ENCODE measurements at places on chromosomes 16 and 17. TPM values are rescaled to one million over a fixed set of nuclear protein-coding genes. Genes with fewer than 3 reads are reported as not detected.

CCDC200 gene
- total RNA-seq, result not detected

- no peak for DNase-seq
These were observed 87.0 kb upstream of the FBXO47 start for GRCh38 chr17:39054111-39054645.

DNA sequence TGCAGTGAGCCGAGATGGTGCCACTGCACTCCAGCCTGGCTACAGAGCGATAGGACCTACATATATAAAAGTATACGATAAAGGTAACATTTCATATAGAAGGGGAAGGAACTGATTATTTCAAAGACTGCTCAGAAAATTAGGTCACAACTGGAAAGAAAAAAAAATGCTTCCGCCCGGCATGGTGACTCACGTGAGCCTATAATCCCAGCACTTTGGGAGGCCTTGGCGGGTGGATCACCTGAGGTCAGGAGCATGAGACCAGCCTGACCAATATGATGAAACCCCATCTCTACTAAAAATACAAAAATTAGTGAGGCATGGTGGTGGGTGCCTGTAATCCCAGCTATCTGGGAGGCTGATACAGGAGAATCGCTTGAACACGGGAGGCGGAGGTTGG is 7.8 kb downstream of the TEX14 start:
- DNase-seq, result no peak

ZNF174 gene
- 14.4 TPM for total RNA-seq

TVP23A gene
- total RNA-seq, result not detected

- no peak for DNase-seq
These were observed 8.2 kb downstream of the CANT1 start for GRCh38 chr17:79001190-79002020.

- no peak for DNase-seq
These were observed 15.4 kb downstream of the ARL2BP start for GRCh38 chr16:57260294-57260929.

DNA sequence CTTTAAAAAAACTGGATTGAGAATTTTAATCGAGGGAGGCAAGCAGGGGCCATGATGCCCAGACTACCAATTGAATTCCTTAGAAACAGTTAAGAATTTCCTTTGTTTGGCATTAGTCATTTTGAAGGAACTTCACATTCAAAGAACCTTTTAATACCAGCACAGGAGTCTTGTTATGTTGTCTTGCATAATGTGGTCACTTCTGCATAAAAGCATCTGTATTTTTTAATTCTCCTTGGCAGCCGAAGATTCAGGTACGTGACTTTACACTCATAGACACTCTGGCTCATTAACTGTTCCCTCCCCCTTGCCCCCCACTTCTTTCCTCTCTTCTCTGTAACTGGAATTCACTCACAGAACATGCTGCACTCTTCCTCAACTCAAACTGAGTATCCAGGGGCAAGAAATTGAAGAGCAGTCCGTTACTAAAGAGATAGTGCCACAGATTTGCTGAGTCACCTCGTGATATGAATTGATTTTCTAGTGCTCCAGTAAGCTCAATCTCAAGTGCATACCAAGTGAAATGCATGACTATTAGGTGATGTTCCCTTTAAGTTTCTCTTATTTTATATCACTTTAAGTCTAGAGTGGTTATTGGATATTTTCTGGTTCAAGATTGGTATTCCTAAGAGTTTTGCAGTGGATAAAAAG is 572.2 kb upstream of the SOX9 start:
- no peak for DNase-seq

GRCh38 chr16:2835638-2836493 is 5.8 kb downstream of the ZG16B start:
- DNase-seq, result peak; percentile 99

MYLK3 gene
- 0.31 TPM for total RNA-seq

DNA sequence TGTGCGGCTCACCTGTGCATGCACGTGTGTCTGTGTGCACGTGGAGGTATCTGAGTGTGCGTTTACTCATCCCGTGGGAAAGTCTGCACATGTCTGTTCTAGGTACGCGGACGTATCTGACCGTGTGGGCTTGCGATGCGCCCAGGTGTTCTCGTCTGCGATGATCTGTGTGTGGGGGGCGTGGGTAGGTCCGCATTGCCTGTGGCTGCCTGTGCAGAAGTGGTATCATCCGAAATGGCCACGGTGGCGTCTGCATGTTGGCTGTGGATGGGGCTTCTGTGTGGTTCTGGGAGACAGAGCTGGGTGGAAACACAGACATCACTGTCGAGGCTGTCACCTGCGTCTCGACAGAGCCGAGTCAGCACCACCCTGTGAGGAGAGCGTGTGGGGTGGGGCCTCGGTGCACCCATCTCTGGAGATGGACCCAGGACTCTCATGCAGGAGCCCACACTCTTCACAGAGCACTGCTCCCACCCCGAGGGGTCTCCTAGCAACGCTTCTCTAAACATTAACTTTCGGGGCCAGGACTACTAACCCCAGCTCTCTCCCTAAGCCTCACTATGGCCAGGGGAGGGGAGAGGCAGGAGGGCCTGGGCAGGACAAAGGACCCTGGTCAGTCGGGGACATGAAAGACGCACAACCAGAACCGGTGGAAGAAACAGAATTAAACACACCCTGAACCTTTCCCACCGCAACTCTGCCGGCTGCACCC is 8.4 kb downstream of the DPEP1 start:
- no peak for DNase-seq

GRCh38 chr16:4111748-4112696 is 4.2 kb downstream of the ADCY9 start:
- no peak for DNase-seq

DNA sequence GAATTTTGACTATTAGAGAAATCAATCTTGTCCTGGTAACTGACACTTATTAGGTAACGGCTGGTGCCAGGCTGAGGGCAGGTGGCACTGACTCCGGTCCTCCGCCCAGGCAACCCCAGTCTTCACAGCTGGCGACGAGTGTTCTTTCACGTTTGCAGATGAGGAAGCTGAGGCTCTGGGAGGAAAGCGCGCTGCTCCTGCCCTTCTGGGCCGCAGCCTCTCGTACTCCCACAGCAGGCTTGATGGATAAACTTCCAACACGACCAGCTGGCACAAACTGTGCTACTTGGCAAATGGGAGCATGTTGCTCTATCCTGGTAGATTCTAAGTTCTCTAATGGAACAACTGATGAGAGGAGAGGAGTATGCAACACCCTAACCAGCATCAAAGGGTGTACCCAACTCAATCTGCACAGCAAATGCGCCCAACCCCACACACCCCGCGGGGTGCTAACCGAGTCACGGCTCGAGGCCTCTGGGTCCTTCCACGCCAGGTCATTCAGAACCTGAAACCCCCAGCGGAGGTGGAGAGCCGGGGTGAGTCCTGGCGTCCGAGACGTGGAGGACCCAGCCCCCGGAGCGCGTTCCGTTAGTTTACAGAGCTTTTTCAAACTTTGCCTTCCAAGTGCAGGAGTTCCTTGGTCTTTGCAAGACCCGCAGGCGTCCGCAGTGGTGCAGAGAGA is 477 bp upstream of the SLC47A1 start:
- no peak for DNase-seq

DNA sequence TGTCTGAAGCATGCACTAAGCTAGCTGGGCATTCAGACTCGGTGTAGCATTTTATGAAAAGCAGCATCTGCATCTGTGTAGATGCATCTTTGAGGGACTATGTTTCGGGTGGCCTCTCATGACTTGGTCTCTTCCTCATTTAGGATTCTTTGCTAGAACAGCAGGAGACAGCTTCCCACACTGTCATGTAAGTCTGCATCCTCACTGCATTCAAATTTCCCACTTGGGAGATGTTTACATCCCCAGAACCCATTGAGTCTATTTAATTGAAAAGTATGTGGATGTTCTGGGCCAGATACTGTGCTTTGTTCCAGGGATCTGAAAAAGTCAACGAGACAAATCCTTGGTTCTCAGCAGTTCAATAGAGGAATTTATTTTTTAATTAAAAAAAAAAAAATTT is 198.6 kb upstream of the EEF2KMT start:
- DNase-seq, result no peak

KRTAP3-2 gene
- total RNA-seq, result not detected

SPN gene
- 1.3 TPM for total RNA-seq

PRSS22 gene
- total RNA-seq, result 23.9 TPM

GRCh38 chr17:11637796-11638195 is 39.5 kb downstream of the DNAH9 start:
- DNase-seq, result no peak

DNA sequence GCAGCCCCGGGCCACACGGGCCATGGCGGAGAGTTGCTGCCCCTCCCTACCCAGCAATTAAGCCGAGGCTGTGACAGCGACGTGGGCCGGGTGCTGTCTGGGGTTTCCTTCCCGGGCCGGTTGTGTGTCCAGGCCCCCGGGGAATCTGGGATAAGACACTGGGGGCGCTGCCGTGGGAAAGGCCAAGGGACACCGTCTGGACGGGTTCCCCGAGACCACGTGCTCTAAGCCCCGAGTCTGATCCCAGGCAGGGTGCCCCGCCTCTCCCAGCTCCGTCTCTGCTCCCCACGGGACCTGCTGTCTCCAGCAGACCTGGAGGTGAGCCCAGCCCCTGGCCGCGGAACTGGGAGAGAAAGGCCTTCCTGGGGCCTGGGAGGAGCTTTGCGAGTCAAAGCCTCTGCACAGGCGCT is 92.2 kb downstream of the IRX3 start:
- no peak for DNase-seq

GRCh38 chr17:34442387-34443111 is 79.5 kb upstream of the CCL1 start:
- DNase-seq, result no peak

DNA sequence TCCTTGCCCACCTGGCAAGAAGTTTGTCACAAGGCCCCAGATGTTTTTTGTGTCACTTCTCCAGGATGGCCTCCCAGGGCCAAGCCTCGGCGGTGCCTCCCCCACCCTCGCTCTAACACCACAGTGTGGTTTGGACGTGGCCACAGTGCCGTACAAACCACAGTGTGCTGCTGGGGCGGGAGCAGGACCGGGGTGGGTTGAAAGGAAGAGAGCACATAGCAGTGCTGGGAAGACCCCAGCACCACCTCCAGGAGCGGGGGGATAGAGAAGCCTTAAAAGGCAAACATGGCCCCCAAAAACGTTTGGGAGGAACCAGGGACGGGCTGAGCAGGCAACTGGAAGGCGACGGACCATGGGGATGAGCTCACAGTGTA is 5.0 kb upstream of the BCL6B start:
- no peak for DNase-seq

DNA sequence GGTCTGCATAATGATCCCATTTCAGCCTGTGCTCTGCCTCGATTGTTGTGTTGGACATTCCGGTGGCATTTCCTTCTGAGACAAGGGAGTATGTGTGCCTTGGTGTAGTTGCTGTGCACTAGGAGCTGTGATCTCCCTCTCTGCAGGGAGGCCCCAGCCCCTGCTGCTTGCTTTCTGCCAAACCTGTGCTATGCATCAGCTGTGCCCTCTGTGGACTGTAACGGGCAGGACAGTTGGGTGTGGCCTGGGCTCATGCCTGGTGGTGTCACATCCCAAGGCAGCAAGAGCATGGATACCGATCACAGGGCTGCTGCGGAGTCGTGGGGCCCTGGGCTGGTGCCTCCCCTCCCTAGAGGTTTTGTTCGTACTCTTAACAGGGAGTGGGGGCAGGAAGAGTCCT is 3.8 kb upstream of the JPT2 start:
- no peak for DNase-seq

RNF222 gene
- total RNA-seq, result not detected

KIF2B gene
- not detected for total RNA-seq

IKZF3 gene
- 0.59 TPM for total RNA-seq

- DNase-seq, result no peak
These were observed 138.3 kb downstream of the CHD9NB start for GRCh38 chr16:52914428-52914827.

DNA sequence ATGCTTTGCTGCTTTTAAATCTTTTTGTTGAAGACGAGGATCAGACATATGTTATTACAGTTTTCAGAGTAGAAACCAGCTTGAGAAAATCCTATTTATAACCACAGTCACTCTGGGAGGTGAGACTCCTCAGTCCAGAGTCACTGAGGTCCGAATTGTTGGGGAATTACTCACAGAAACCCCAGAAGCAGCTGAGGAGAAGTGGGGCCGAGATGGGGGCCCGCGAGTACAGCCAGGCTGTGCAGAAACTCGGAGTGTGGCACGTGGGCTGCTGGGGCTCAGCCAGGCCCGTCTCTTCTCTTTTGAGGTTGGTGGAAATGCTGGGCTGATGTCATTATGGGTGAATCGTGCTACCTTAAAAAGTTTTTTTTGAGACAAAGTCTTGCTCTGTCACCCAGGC is 14.4 kb upstream of the GNG13 start:
- no peak for DNase-seq

PERCC1 gene
- total RNA-seq, result not detected

DNA sequence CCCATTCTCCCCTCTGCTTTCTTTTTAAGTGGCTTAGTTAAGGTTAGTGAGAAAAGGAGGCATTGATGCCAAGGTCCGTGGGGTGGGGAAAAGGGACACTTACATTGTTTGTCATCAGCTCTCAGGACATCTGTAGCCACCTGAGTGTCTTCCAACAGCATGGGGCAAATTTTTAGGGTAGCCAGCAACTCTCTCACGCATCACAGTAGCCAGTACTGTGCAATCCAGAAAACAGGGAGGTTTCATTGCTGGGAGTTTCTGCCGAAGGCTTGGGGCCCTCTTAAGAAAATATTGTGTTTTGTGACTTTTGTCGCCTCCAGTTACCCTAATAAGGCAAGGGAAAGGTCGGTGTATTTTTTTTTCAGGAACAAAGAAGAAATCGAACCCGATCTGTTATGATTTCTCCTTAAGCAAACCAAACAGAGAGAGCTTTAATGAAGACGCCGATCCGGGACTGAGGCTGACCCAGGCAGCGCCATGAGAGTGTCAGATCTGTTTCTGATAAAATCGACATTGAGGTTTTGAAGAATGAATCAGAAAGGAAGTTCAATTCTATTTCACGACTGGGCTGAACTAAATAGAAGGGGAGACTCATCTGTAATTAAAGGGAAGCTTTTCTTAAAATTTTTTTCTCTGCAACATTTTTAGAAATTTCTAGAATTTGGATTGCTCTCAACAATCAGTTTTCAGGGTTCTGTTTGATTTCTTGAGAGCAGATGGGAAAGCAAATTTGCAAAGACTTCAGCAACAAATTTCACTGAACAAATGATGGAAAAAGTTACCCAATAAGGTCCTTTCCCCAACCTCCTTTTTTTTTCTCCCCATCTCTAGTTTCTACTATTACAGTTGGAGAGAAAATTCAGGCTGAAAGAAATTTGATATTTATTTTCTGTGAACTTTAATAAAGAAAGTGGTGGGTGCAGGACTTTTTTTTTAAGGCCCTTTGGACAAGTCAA is 144.7 kb upstream of the IRX3 start:
- DNase-seq, result no peak

DNA sequence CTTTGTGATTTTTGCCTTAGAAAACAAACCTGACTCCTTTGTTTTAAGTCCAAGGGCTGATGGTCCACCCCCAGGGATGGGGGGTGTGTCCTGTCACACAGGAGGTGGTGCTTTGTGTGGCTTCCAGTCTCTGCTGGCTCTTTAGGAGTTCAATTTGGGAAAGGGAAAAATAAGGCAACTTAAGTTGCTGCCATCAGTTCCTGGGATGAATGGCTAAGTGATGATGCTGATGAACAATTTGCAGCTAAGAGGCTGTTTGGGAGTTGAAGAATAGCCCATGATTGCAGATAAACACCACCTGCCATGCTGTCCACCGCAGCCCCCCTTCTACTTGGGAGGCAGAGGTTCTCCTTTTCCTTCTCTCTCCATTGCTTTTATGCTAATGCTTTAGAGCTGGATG is 40.2 kb downstream of the ARL4D start:
- no peak for DNase-seq

GNAO1 gene
- total RNA-seq, result 33.4 TPM

All from Panc1 (cell line).